ENCODE measurements at places on chromosomes 4 and X. TPM values are rescaled to one million over a fixed set of nuclear protein-coding genes. Genes with fewer than 3 reads are reported as not detected.

DNA sequence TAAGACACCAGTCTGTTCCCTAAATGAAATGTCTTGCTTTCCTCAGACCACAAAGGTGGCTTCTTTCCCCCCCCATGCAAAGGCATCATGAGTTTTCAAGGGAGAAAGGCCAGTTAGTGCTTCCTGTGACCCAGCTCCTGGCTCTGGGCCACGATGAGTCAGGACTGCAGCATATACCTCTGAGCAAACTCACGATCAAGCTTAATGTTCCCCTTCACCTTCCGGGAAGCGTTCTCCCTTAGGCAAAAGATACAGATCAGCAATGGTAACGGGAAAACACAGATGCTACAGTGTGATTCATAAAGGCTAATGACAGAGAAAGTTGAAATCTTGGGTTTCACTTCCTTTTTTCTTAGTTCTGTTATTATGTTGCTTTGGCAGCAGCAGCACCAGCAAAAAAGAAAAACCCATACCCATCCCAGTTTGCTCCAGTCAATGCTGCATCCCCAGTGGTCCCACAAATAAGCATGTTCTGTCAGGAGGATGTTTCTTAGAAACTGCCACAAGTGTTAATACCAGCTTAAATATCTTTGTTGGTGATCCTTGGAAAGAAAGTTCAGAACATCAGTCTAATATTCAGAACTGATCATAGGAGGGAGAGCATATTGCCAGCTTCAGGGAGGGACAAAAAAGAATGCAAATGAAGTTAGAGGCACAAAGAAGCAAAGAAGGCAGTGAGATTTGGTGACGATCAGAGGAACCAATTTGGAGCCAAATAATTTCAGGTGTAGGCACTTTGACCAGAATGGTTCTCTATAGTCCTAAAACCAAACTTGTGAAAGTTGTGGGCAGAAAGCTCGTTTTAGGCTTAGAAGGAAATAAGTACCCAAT, 41.2 kb downstream of the LONRF3 start:
- DNase-seq, result peak; percentile 88

DNA sequence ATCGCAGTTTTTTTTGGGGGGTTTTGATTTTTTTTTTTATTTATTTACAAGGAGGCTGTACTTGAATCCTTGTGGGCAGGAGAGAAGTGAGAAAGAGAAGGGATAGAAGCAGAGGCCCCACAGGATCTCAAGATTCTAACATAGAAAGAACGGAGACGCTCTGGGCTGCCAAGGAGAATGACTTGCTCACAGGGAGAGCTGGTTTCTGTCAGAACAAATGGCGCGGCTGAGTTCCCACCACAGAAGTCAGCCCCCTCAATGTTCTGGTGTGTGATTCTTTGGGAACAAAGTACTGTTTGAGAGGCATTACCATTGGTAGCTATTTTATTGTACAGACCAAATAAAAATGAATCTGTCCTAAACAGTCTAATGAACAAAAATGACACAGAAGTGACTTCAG, 80.6 kb downstream of the ATXN3L start:
- DNase-seq, result no peak

DNA sequence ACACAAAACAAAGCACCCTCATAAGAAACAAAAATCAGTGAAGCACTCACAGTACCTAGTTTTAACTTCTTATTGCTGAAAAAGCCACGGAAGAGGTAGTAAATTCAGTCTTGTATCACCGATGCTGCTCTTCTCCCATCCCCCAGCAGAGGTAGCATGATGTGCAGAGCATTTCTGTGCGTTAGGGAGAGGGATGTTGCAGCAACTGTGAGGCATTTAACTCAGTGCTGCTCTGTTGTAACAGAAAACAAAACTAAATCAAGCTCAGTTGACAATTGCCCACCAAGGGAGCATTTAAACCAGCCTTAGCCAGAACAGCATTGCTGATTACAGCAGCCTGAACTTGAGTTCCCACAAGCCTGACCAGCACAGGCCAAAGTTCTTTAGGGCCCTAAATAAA, 1279.7 kb upstream of the ADGRL3 start:
- no peak for DNase-seq

DNA sequence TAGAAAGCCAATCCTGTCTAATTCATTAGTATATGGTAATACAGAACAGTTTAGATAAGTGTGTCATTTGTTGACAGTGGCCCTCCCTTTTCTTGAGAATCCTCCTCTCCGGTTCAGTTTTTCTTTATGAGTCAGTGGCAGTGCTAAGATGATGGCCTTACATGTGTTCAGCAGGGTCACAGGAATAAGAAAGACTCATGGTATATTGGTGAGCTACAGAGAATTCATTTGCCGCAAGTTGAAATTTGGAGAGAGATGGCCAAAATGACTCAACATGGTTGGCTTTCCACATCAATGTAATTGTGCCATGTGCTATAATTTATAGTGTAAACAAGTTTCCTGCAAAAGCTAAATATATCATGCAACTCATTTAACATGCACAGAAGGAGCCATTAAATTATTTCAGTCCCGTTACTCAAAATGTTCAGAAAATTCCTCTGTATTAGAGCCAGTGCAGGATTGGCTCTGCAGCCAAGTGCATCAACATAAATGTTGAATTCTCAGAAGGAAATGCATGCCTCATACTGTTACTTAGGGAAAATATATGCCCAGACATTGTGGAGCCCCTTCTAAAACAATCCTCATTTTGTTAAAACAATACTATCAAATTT, 374.3 kb downstream of the AFF2 start:
- DNase-seq, result peak; percentile 3

GRCh38 chr4:22884157-22884556, 191.4 kb downstream of the GBA3 start:
- DNase-seq, result no peak

DNA sequence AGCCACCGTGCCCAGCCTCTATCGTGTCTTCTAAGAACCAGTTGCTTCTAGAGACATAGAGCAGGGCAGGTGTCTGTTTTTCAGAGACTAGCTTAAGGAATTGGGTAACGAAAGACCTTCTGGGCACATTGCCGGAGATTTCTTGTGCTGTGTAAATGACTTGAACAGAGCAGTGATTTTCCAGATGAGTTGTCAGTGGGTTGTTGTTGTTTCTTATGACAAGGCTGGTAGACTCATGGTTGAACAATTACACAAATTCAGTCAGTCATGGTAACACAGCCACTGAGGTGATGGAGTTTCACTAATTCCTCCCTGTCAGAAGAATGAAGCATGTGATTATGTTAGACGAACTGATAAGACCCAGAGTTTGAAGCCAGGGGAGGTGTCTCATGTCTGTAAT, 20.5 kb upstream of the DDX3X start:
- no peak for DNase-seq

- DNase-seq, result no peak
These were observed 514.1 kb downstream of the IL15 start for GRCh38 chr4:142150483-142150882.

- peak; percentile 66 for DNase-seq
These were observed 74.6 kb downstream of the MAP3K15 start for GRCh38 chrX:19440713-19441112.

DNA sequence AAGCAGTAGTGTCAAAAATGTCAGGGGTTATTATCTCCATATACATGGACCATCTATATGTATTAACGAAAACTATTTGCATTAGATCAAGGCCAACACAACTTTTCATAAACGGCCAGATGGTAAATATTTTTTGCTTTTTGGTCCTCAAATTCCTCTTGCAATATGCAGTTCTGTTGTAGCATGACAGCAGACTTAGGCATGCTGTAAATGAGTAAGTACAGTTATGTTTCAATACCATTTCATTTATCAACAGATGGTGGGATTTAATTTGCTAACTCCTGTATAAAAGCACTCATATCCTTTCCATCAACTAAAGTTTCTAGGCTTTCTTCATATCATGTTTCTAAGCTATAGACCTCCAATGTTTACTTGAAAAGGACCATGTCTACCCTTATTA, 208.1 kb downstream of the ANKRD50 start:
- no peak for DNase-seq

- no peak for DNase-seq
These were observed 622 bp downstream of the KLKB1 start for GRCh38 chr4:186227744-186228513.

DNA sequence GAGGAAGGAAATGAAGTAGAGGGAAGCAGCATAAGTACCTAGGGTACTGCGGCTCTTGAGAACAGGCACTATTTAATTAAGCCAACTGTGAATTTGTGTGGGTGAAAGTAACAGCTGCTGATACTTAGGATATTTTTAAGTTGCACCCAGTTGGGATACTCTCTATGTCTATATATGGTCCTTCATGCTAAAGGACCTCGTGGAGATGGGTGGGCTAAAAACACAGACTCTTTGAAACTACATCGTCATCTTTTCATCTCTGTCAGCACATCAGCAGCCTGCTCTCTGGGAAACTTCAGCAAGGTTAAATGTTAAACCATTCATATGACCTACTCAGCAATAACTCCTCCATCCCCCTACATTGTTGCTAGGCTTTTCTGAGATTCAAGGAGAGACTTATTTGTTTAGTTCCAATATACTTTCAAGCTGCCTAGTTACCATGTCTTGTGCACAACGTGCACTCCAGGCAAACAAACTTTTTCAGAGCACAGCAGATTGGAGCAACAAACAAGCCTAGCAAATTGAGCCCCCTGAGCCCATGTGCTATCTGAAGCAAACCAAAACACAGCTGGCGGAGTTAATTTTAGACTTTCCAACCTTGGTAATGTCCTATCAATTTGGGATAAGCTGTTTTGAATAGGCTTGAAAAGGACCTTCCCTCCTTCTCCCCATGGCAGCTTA, 6.2 kb upstream of the MOB1B start:
- no peak for DNase-seq

- no peak for DNase-seq
These were observed 53.5 kb upstream of the FAM9B start for GRCh38 chrX:9087271-9088040.

FAM50A gene
- total RNA-seq, result 63.0 TPM

MAGEC1 gene
- 6.7 TPM for total RNA-seq

REELD1 gene
- not detected for total RNA-seq

ODAPH gene
- 0.19 TPM for total RNA-seq

PDLIM5 gene
- total RNA-seq, result 21.1 TPM

MAGEA2 gene
- 15.8 TPM for total RNA-seq

MTNR1A gene
- not detected for total RNA-seq

EFHC2 gene
- not detected for total RNA-seq

SUPT20HL2 gene
- total RNA-seq, result not detected

C4orf36 gene
- 1.2 TPM for total RNA-seq

USP17L13 gene
- total RNA-seq, result not detected

AKAP4 gene
- total RNA-seq, result not detected

Data from H4 (cell line).